ENCODE measurements at places on chromosomes 13 and 19.

GRCh38 chr13:30499338-30499737 lies 33.6 kb upstream of the HMGB1 start:
- no peak for DNase-seq

- no peak for DNase-seq
Observed at GRCh38 chr13:50128428-50128931, 113.2 kb downstream of the KCNRG start.

- no peak for DNase-seq
Observed at GRCh38 chr19:56474308-56474707, 2.8 kb downstream of the ZNF667 start.

DNA sequence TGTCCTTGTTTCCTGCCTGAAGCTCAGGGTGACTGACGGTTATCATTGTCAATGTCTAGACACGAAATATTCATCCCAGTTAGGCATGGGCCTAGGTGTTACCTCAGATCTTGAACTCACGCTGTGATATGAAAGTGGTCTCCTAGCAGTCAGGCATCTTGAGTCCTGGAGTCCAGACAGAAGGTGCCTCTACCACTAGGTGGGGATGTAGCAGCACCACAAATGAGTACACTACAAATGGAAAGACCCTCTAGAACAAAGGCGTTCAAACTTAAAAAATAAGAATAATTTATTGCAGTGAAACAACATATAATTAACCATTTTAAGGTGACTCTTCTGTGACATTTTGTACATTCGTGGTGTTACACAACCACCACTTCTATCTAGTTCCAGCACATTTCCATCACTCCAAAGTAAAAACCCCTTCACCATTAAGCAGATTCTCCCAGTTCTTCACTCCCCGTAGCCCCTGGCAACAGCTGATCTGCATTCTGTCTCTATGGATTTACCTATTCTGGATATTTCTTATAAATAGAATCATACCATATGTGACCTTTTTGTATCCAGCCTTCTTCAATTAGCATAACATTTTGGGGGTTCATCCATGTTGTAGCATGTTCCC lies 11.9 kb upstream of the FRY start:
- DNase-seq = no peak

DNA sequence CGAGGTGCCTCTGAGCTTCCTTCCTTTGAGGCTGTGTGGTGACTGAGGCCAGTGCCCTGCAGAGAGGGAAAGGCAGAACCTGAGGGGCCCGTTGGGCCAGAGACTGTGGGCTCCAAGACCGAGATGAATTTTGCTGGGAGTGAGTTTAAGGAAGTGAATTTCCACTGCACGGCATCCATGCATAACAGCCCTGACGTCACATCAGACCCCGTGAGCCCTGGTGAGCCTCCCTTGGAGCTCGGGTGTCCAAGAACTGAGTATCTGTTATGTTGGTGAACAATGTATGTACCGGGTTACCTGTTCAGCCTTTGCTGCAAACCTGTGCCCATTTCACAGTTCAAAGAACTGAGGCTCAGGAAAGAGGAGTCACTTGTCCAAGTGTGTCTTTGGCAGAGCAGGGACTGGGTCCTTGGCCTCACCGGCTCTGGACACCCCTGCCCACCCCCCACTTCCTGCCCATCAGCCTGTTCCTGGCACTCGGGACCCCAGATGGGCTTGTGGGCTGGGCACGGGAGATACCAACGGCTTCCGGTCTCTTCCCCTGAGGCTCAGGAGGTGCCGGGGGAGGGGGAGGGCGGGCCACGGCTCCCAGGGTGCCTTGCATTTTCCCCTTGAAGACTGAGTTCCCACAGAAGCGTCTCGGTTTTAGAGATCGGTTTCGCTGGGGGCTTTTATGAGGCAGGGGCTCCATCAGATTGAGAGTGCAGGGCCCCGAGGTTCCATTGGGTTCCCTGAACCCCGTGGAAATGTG lies 33.7 kb downstream of the NFILZ start:
- DNase-seq = peak; percentile 59

DNA sequence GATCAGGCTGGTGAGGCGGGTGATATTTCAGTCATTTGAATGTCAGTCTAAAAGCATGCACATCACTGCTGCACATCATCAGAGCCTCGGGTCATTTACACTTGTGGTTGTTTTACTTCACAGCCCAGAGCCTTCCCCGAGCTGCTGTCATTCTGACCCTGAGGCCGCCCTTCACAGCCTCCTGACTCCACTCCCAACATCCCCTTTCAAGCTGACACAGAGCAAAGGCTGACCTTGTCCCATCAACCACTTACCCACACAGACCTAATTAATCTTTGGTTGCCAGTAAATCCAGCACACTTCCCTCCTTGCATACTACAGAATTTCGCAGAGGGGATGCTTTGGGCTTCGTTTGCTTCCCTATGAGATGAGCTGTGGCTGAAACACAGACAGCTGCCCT lies 528.1 kb downstream of the DIAPH3 start:
- DNase-seq = no peak

DNA sequence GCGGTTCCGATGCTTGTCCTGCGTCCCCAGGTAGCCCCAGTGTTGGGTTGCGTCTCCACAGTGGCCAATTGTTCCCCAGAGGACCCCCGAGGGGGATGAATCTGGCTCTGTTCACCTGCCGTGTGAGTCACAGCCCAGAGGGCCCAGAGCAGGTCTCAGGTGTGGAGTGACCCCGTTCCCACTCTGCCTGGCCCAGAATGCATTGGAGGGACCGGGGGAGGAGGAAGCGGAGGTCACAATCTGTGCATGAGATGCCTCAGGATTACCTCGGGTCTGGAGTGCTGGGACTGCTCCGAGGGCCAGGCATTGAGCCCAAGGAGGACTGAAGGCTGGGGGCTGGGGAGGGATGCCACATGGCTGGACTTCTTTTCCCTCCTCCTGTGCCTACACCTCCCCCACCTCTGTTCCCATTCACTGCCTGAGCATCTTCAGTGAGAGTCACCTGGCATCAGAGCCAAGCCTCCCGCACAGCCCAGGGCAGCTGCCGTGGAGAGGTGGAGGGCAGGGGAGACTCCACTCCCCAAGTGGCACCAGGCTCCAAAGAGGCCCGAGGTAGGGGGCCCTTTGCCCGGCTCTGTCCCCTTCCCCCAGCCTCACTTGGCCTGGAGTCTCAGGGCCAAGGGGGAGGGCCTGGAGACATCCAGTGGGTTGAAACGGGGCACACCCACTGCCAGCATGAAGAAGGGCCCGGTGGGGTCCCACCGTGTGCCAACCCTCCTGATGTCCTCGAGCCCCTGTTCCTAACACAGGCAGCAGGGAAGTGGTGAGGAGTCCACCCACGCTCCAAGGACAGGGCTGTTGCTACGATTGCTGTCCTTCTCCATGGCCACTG lies 81.1 kb downstream of the CHST8 start:
- DNase-seq = peak; percentile 66
